Left renal pelvis (tissue), 4 donors: ENCODE measurements at places on chromosomes 5 and 9. TPM values are rescaled to one million over a fixed set of nuclear protein-coding genes. Genes with fewer than 3 reads are reported as not detected.

- no peak for DNase-seq
Observed at GRCh38 chr9:129343424-129344375, 165.6 kb upstream of the IER5L start.

DNA sequence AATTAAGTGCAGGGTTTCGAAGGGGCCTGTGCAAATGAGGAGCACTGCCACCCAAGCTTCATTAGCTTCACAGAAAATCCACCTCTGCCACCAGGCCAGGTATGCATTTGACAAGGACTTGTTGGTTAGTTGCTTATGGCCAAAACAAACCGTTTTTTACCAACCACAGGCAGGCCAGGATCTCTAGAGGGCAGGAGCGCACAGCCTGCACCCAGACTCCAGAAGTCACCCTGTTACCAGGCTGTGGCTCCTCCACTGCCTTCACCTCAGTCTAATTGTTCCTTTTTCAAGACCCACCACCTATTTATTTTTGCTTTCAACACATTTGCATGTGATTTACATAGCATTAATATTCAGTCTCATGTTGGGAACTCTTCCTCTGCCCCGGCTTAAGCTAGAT, 78.3 kb upstream of the HSPA9 start:
- DNase-seq: no peak

- no peak for DNase-seq
Observed at GRCh38 chr9:134251296-134252069, 74.8 kb upstream of the RXRA start.

DNA sequence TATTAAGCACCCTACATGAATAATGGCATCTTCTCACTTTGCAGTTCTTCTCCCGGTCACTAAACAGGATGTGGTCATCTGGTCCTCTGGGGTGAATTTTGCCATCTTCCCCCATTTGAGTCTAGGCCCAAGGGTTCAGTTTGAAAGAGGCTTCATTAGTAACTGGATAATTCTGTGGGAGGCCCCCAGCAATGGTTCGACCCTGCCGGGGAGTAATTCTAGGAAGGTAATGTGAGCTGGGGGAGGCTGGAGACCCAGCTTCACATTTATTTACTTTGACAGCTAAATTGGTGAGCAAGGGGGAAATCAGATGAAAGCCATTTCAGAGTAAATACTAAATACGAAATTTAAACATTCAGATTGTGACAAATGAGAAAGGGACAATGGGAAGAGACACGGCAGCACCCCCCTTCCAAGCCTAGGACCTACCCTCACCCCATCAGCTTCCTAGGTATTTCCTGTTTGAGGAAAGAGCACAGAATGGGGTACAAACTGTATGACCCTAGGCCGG, 4.1 kb upstream of the LHX6 start:
- DNase-seq: no peak

- no peak for DNase-seq
Observed at GRCh38 chr9:93255994-93256877, 72.3 kb downstream of the WNK2 start.

- DNase-seq: no peak
Observed at GRCh38 chr5:76820526-76820890, 1.7 kb downstream of the F2RL1 start.

DNA sequence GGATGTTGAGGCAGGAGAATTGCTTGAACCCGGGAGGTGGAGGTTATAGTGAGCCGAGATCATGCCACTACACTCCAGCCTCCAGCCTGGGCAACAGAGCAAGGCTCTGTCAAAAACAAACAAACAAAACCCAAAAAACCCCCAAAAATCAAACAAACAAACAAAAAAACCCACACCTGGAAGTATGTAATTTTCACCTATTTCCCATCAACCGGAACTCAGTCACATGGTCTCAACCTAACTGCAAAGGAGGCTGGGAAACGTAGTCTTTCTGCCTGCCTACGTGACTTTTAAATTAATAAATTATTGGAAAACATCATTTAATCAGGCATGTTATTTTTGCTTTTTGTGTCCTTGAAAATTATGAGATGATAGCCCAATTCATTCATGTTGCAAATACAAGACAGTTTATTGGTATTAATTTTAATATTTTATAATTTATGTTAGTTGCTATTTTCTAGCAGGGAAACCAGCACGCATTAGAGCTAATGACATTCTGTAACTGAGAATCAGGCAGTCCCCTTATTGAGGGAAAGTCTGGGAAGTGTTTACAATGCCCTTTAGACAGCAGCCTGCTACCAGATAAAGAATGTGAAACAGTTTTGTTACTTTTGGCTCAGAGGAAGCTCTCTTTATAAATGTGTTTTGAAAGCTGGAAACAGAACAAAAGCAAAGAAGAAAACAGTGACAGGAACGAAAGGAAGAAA, 110.3 kb downstream of the NXNL2 start:
- no peak for DNase-seq

GRCh38 chr9:135156525-135157510, 69.3 kb downstream of the OLFM1 start:
- DNase-seq: peak; percentile 52

DNA sequence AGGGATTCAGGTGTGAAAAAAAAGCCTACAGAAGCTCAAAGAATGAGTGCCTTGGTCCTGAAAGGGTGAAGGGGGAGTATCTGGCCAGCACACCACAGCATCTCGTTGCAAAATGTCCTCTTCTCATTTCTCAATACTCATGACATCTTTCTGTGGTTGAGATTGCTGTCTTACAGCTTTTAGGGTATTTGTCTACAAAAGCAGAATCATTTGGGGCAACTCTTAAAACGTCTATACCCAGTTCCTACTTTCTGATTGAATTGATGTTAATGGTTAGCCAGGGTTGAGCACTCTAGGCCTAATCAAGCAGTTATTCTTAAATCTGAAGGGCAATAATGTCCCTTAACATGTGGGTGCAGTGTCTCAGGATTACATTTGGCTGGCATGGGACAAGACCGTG, 21.2 kb upstream of the PCSK5 start:
- DNase-seq: no peak

GRCh38 chr5:11941566-11941965, 37.3 kb upstream of the CTNND2 start:
- no peak for DNase-seq

DNA sequence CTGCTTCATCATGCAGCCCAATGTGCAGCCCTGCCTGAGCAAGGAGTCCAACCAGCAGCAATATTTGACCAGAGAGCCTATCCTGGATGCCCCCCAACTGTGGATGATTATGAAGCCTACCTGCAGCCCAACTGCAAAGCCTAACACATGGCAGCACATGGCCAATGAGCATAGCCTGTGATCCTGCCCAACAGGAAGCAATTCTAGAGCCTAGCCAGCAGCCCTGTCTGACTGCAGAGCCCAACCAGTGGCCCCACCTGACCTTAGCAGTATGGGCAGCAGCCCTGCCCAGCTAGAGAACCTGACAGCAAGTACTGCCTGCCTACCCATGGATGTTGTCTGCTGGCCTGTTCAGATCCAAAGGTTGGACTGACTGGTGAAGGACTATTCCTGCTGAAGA, 97.3 kb upstream of the SH3GL2 start:
- DNase-seq: no peak

DNA sequence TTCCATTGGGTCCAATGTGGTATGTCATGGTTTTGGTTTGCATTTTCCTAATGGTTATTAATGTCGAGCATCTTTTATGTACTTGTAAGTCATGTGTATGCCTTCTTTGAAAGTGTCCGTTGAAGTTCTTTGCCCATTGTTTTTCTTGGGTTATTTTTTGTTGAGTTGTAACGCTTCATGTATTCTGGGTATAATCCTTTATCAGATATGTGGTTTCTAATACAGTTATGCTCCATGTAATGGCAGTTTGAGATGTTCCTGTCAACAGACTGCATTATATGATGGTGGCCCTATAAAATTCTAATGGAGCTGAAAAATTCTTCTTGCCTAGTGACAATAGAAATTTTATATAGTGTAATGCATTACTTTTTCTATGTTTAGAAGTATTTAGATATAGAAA, 17.2 kb downstream of the RIC1 start:
- DNase-seq: no peak

- DNase-seq: no peak
Observed at GRCh38 chr9:37104183-37104889, 16.0 kb upstream of the ZCCHC7 start.

GRCh38 chr5:144731786-144732185, 561.1 kb downstream of the KCTD16 start:
- DNase-seq: no peak

- no peak for DNase-seq
Observed at GRCh38 chr5:94072116-94072515, 330.7 kb upstream of the POU5F2 start.

GRCh38 chr9:133945314-133945975, 46.7 kb downstream of the VAV2 start:
- DNase-seq: no peak

GRCh38 chr5:153513156-153513555, 22.7 kb downstream of the GRIA1 start:
- DNase-seq: no peak

GRCh38 chr5:97844797-97845196, 661.8 kb upstream of the RIOK2 start:
- no peak for DNase-seq

DNA sequence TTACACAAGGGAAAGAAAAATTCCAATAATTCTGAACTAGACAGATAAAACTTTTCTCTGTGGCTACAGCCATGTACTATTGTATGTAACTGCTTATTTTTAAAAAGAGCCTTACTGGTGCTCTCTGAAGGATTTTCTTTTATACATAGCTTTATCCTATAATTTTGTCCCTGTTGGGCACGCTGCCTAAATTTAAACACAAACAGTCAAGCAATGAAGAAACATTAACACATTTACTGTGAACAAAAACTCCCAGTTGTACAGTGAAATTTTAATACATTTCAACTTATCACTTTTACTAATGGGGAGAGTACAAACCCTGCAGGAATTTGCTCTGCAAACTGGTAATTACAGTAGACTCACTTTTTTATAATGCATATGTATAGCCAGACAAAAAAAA, 273.3 kb downstream of the BNC2 start:
- DNase-seq: no peak

DNA sequence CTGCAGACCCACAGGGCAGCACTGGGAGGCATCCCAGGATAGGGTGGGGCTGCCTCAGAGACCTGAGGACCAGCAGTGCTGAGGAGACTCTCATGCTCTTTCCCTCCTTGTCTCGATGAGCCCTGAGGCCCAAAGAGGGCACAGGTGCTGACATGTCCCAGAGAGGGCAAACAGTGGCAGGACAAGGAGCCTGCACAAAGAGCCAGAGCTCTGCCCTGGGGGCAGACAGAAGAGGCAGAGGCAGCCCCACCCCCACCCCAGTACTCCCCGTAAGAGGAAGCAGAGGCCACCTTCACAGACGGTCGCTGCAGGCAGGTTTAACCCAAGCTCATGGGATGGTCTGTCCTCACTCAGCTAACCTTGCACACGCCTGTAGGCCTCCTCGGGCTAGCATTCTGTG, 29.4 kb upstream of the TTLL11 start:
- no peak for DNase-seq

DNA sequence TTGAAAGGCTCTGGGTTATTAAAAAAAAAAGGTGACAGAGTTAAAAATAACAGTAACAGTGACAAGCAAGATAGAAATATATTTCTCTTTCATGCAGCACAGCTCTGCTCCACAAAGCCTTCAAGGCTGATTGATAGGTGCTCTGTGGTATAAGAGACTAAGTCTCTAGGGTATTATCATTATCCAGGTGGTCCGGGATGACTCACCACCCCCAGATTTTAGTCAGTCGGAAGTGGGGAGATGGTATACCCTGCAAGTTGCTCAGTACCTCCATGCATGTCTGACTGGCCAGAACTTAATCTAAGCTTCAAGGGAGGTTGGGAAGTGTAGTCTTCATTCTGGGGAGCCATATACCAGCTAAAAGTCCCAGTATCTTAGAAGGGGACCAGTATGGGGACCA, 76.1 kb downstream of the SLC1A3 start:
- DNase-seq: no peak

DNA sequence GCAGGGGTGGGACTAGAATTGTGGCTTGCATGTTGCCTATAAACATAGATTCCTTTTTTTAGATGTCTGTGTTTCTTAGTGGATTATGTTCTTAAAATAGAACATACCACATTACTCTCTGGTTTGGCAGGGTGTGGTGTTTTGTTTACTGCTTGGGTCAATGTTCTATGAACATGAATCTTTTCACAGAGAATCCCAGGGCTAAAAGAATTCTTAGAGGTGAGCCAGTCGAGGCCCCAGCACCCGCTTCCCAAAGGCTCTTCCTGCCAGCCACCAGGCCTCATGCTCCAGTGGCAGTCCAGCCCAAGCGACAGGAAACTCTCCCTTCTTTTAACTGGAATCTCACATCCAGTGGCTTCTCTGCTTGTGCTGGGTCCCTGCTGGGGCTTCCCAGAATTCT, 126.6 kb downstream of the C9orf152 start:
- no peak for DNase-seq

DNA sequence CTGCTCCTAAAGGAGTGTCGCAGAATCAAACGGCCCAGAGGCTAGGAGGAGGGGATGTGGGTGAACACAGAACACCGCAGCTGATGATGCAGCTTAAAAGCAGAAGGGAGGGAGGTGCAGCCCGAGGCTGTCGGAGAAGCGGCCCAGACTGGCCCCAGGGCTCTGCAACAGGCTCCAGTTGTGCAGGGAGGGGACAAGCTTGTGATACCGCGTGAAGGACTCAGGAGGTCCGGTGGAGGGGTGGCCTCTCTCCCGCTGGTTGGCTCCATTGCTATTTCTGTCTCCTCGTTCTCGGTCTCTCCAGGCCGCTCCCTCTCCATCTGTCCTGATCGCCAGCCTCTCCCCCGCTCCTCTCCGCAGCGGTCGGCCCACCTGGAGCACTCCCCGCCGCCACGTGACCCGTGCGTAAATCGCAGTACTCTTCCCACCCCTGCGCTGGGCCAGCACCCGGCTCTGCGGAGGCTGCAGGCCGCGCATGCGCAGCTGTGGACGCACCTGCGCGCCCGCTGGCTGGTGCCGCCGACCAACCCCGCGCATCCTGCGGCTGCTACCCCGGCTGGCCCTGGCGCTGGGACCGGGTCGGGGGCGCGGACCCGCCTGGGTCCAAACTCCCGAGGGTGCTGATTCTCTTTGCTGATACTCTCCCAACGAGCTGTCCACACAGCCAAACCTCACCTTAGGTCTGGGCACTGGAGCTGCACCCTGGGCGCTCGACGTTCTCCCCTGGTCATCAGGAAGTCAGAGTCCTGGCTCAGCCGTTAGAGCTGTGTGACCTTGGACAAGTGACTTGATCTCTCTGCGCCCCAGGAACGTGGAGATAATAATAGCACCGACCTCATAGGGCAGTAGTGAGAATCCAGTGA, 3.7 kb upstream of the STXBP1 start:
- DNase-seq: no peak

DNA sequence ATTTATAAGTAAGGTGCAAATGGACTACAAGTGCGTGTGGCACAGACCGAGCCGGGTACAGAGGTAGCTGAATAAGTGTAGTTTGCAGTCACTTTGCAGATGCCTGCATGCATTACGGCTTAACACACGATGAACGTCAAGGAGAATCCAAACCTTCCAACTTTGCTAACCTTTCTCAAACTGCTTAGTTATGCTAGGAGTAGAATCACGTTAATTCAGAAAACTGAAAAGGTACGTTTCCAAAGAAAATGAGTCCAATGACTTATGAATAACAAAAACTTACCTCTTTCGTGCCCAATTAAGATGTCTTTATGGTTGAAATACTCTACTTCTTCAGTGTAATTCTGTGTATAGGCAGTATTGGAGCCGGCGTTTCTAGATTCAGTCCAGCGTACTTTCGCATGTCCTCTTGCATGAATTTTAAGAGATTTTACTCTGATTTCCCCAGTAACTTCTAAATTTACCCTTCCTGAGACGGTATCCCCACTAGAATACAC, 539 bp downstream of the ARRDC3 start:
- no peak for DNase-seq

GRCh38 chr5:176185133-176185733, 53.0 kb upstream of the SIMC1 start:
- no peak for DNase-seq

Gene WNK2
- 29.9 TPM for polyA plus RNA-seq

Gene BSPRY
- 0.22 TPM for polyA plus RNA-seq

Gene GCNT4
- polyA plus RNA-seq: 14.2 TPM
